ENCODE measurements at places on chromosomes 13 and 19.

DNA sequence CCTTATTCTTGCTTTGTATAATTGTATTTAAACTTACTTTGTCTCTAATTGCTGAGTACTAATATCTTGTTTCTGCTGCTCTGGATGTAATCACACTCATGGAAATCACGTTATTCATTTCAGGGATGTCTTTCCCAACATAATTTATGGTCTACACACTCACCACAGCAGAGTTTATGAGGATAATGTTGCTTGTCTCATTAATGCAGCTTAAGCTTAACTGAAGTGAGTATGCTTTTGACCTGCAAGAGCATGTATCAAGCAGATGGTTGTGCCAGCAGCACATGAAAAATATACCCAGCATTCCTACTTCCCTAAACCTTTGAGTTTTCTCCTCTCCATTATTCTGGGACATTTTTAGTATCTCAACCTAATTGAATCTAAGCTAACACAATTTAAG is 1080.9 kb downstream of the SLITRK5 start:
- no peak for DNase-seq

DNA sequence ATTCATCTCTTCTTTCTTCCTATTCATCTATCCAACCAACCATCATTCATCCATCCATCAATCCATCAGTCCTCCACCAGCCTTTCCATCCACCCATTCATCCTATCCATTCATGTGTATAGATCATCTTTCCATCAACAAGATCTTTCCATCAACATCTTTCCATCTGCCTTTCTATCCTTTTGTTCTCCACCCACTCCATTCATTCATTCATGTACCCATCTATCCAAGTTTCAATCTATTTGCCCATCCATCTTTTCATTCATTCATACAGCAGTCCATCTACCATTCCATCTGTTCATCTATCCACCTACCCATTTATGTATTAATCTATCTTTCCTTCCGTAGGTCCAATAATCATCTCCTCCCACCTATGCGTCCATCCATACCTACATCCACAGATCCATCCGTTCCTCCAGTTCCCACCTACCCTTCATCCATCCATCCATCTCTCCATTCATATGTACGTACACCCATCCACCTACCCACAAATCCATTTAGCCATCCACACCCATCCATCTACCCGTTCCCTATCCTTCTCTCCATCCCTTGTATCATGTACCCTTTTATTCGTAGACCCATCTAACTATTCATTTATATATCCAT is 53.3 kb downstream of the RYR1 start:
- no peak for DNase-seq

- no peak for DNase-seq
These were observed 55.7 kb downstream of the TM9SF2 start for GRCh38 chr13:99556867-99557443.

- DNase-seq: no peak
These were observed 516.3 kb downstream of the SLITRK6 start for GRCh38 chr13:85282876-85283275.

DNA sequence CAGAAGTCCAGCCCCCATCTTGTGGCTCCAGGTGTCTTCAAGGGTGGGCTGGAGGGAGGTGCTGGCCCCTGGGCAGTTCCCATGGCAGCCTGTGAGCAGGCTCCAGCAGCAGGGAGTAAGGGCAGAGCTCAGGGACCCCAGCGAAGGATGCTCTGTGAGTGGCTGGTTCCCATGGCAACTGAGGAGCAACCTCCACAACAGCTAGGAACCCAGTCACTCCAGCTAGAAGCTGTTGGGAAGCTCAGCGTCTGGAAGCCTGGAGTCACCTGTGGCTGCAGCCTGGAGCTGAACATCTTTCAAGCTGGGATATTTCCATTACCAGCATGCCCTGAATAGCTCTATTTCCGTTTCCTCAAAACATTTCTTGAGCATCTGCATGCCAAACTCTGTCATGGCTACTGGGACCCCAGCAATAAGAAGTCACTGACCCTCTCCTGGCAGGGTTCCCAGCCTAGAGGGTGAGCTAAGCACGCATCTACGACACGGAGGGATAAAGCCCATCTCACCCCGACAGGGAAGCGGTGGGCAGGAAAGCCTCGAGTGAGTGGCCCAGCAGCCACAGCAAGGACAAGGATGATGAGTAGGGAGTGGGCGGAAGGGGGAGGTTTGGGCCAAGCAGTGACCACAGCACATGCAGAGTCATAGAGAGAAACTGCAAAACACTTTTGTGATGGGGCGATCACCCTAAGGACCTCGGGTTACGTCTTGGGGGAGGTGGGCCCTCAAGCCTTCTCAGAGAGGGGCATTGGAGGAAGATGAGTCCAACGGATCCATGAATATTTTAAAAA is 52.6 kb downstream of the ALOX5AP start:
- DNase-seq: no peak

GRCh38 chr13:110092831-110093247 is 214.1 kb downstream of the COL4A1 start:
- no peak for DNase-seq

DNA sequence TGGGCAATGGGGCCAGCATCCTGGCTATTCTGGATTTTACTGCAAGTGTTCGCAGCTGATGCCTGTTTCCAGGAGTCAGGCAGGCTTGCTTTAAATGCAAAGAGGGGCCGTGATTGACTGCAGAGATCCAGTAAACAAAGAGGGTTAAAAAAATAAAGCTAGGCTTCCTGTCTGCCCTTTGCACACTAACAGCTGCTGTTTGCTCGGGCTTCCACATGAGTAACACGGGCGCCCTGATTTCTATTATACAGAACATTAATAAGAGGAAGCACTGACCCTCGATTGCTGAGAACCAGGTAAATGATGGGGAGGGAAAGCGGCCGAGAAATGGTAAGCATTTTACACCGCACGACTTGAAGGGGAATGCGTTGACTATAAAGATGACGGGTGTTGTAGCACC is 254.2 kb upstream of the ZNF507 start:
- no peak for DNase-seq

DNA sequence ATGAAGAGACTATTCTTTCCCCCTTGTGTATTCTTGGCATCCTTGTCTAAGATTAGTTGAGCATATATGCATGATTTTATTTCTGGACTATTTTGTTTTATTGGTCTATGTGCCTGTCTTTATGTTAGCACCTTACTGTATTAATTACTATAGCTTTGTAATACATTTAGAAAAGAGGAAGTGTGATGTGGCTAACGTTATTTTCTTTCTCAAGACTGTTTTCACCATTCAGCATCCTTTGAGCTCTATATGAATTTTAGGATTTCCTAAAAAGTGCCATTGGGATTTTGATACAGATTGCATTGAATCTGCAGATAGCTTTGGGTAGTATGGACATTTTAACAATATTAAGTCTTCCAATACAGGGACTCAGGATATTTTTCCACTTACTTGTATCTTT is 37.5 kb upstream of the PCDH20 start:
- no peak for DNase-seq

- DNase-seq: no peak
These were observed 2.2 kb downstream of the PNMA8B start for GRCh38 chr19:46493236-46494145.

DNA sequence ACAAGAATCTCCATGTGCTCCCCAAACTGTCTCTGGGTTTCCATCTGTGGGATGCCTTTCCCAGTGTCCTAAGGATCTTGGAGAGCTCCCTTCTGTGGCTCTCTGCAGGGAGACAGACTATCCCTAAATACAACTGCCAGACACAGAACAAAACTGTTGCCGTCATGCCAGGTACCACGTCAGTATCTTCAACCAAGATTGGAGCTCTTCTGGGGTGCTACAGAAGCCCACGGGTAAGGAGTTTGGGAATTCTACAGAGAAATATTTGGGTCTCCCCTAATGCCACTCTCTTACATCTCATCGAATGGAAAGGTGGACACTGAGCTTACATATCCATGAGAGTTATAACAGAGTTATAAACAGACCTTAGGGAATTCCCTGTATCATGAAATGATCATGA is 4.9 kb upstream of the MBD3L3 start:
- DNase-seq: no peak

GRCh38 chr13:94270556-94270955 is 208.9 kb downstream of the DCT start:
- DNase-seq: no peak

GRCh38 chr13:48437371-48437770 is 24.5 kb upstream of the LPAR6 start:
- DNase-seq: no peak

DNA sequence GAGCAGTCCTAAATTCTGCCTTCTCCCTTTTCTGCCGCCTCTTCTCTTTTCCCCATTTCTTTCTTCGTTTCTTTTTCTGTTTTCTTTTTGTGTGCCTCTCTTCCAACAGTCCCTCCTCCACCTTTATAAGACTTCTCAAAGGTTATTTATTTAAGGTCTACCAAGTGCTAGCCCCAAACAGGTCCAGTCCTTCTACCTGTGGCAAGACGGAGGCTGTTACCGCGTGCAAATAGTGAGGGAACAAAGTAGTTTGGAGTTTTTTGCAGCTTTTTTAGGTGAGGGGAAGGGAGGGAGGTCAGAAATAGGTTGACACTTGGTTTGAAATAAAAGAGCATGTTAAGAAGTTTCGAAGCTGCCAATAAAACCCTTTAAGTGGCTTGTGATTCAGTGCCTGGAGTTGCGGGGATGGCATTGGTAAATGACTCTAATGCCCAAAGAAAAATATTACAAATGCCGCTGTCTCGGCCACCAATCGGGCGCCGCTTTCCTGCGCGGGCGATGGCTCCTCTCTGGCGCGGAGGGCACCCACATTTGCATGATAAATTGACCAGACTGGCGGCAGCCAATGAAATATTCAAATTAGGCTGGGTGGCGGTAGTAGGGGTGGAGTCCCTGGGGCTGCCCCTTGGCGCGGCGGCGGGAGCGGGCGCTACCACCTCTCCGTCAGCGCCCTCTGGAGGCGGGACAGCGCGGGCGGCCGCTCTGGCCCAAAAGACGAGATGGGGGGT is 7.5 kb upstream of the TSHZ3 start:
- peak; percentile 47 for DNase-seq

- peak; percentile 73 for DNase-seq
These were observed 1.1 kb downstream of the ZNF850 start for GRCh38 chr19:36771261-36772231.

GRCh38 chr19:48613024-48613851 is 1.6 kb downstream of the FAM83E start:
- no peak for DNase-seq

DNA sequence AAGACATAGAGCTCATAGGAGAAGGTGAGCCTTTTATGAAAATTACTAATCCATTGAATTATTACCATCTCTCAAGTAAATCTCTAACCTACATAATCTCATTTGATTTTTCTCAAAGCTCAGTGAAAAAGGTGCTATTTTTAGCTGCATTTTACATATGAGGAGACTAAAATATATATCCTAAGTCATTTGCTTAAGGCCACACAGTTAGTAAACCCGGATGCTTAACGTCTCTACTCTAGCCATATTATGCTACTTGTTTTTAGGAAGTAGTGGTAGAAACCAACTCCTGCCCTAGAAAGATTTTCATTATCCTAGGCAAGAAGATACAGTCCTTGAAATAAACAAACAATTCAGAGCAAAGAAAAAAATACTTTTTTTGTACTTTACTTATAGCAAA is 108.9 kb downstream of the RBM26 start:
- no peak for DNase-seq

DNA sequence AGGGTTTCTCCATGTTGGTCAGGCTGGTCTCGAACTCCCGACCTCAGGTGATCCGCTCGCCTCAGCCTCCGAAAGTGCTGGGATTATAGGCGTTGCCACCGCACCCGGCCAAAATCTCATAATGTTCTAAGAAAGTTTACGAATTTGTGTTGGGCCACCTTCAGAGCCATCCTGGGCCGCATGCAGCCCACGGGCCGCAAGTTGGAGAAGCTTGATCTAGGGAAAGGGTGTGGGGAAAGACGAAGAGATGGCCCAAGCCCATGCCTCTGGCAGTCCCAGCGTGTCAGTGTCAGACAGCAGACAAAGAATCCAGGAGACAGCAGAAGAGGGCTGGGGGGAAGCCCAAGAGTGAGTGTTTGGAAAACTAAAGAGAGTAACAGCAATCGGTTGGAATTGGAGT is 17.3 kb upstream of the PNMA8C start:
- no peak for DNase-seq

DNA sequence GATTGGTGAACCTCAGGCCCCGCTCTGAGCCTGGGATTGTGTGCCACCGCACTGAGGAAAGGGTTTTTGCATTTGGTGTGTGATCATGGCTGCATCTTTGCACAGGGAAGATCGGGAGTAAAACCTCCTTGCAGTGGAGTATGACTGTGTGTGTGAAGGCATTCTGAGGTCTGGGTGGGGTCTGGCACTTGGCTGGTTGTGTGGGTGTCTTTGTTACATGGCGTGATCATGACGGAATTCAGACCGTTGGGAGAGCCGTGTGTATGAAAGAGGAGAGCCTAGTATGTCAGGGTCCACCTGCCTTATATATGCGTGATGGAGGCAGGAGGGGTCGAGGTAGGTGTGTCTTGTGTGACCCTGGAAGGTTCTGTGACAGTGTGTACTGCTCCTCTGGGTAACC is 740 bp upstream of the BEST2 start:
- no peak for DNase-seq

- DNase-seq: no peak
These were observed 132.8 kb downstream of the PTPRS start for GRCh38 chr19:5207806-5208205.

GRCh38 chr13:29418026-29418425 is 177.5 kb downstream of the SLC7A1 start:
- DNase-seq: no peak

GRCh38 chr19:42568006-42568405 is 26.7 kb downstream of the CEACAM8 start:
- DNase-seq: no peak

- no peak for DNase-seq
These were observed 6.0 kb upstream of the NKPD1 start for GRCh38 chr19:45166723-45167252.

- no peak for DNase-seq
These were observed 56.5 kb downstream of the ARHGEF7 start for GRCh38 chr13:111171629-111172028.

- no peak for DNase-seq
These were observed 36.8 kb downstream of the CAB39L start for GRCh38 chr13:49407068-49407467.

DNA sequence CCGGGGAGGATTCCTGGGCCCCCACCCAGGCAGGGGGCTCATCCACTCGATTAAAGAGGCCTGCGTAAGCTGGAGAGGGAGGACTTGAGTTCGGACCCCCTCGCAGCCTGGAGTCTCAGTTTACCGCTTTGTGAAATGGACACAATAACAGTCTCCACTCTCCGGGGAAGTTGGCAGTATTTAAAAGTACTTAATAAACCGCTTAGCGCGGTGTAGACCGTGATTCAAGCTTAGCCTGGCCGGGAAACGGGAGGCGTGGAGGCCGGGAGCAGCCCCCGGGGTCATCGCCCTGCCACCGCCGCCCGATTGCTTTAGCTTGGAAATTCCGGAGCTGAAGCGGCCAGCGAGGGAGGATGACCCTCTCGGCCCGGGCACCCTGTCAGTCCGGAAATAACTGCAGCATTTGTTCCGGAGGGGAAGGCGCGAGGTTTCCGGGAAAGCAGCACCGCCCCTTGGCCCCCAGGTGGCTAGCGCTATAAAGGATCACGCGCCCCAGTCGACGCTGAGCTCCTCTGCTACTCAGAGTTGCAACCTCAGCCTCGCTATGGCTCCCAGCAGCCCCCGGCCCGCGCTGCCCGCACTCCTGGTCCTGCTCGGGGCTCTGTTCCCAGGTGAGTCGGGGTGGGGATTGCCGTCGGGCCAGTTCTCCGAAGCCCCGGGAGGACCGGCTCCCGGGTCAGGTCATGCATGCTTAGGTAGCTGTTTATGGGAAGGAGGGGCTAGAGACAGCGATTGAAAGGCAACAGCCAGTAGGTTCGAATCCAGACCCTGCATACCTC is at the start of gene ICAM1:
TSS of gene ICAM1 (plus strand) at position 505 of the 779 bp plus-strand sequence. CDS start at position 545, 40 bp downstream.
- DNase-seq: peak; percentile 63

All from liver (tissue), 10 donors.